ENCODE measurements at places on chromosomes 7 and 10.

DNA sequence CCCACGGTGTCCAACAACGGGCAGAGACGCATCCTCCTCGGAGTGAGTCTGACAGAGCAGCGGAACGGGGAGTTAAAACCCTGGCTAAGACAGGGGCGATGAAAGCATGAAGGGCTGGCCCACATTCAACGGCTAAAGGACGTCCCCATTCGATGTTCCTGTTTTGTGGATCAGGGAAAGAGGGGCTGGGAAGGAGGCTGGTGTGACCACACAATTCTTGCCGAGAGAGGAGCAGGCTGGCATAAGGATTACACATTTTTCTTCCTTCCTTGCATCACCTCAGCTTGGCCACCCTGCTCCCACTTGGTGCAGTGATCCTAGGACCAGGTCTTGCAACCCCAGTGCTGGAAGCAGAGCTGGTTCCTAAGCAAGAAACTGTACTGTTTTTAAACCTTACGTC is 67.7 kb downstream of the GNA12 start:
- DNase-seq = no peak

DNA sequence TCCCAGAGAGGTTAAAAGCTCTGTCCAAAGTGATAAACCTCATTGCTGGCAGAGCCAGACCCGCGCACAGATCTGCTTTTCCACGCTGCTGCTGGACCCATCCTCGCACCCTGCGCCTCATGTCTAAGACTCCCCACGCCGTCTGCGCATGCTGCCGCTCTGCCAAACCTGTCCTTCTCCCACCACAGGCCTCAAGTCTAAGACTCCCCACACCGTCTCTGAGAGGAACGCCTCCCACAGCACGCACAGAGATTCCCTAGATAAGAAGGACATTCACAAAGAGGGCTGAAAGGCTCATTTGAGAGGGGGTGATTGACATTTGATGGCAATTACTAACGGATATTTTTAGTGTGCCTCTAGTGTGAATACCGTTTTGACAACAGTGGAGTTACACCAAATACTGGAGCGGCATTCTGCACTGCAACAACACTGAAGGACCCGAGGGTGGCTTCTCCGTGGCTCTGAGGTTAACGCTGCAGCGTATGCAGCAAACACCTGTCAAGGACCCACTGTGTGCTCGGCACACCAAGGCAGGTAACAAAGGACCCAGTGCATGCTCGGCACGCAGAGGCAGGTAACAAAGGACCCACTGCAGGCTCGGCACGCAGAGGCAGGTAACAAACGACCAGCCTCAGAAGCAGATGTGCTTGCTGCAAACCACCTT is 231.4 kb downstream of the DNAJB6 start:
- DNase-seq = no peak

GRCh38 chr7:72187179-72187578 is 225.0 kb downstream of the CALN1 start:
- DNase-seq = no peak

DNA sequence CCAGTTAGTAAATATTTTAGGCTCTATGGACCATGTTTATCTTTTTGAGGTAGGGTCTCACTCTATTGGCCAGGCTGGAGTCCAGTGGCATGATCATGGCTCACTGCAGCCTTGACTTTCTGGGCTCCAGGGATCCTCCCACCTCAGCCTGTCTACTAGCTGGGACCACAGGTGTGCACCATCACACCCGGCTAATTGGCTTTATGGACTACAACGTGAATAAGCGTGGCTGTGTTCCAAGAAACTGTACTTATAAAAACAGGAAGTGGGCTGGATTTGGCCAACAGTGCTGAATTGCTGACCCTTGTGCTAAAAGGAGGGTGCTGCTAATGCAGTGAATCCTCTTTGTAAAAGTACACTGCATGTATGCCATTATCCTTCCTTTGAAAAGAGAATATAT is 111.7 kb upstream of the CDK13 start:
- no peak for DNase-seq

GRCh38 chr10:33796680-33797079 is 462.2 kb upstream of the NRP1 start:
- DNase-seq = no peak

DNA sequence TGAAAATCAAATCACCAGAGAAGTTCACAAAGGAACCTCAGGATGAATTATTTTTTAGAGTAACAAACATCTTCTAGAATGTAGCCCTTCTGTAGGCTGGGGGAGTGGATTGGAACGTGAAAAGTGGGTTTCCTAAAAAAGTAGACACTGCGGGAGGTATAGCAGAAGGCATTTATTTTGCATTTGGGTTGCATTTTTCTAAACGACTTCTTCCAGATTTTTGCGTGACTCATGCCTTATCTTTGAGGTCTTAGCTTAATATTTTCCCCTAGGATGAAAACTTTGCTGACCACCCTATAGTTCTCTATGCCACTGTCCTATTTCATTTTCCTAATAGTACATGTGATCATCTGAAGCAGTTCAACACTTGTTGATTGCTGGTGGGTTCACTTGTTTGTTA is 112.7 kb upstream of the JCAD start:
- no peak for DNase-seq

GRCh38 chr10:75736889-75737579 is 305.6 kb downstream of the LRMDA start:
- DNase-seq = no peak

DNA sequence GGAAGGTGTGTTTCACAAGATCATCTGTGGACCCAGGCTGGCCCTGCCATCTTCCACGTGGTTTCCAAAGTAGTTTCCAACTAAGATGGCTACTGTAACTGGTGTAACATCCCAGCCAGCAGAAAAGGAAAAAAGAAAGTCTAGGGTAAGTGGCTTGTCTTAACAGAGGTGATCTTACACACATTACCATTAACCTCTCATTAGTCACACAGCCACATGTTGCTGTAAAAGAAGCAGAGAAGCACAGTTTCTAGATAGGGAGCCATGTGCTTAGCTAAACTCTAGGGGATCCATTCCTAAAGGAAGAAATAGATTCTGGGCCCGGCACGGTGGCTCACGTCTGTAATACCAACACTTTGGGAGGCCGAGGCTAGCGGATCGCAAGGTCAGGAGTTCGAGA is 54.3 kb downstream of the ZNF438 start:
- no peak for DNase-seq

DNA sequence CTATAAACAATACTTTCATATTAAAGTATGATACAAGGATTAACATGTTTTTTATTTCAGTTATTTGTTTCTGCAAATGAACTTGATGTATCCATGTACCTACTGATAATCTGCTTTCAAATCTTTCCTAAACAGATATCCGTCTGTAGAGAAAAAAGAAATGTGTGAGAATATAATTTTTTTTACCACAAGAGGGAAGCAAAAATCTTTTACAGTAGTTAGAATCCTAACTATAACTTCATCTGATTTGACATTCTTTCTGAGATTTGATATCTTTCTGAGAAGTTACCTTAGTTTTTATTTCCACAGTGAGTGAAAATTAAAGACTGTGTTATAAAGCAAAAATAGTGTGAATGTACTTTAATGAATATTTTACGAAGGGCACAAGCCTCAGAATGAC is 203.9 kb upstream of the PCLO start:
- DNase-seq = no peak

GRCh38 chr10:125448596-125448995 is 234.4 kb downstream of the TEX36 start:
- DNase-seq = no peak

- no peak for DNase-seq
Measured at GRCh38 chr10:50991456-50992355, 82.6 kb upstream of the PRKG1 start.

Data from stimulated activated naive B cell treated with anti-CD40 and anti-IgM and Interleukin-4, amounts not matched to agents 10 μg/mL and 1 μg/mL and 100 μg/mL, for 72 hours (primary cell).